ENCODE measurements at places on chromosomes 3 and 15.

DNA sequence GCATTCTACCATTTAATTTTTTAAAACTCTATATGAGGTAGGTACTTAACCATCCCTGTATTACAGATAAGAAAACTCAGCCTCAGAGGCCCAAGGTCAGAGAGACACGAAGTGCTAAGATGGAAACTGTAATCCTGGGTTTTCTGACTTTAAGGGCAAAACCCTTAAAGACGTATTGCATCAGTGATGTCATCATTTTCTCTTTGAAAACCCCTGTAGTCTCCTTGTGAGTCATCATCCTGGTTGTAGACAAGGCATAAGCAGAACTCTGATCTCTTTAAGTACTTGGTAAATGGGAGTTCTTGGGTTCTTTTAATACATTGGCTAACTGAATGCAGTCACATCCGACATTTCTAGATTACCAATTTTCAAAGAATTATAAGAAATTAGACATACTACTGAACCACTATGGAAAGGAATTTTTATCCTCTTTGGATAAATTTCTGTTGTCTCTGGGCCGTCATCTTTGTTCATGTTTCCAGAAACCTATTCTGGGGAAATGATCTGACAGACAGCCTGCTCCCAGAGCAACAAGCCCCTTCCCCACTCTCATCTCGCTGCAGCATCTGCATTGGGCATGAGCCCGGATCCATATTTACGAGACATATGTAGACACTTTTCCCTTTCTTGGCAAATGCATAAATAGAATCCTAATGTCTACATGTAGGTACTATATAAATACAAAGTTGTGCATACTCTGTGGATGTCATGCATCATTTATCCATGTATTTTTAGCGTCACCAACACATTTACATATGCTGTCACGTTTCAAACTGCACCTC, 48.7 kb upstream of the MDFIC2 start:
- no peak for DNase-seq

- no peak for DNase-seq
Measured at GRCh38 chr3:41630708-41631107, 331.2 kb downstream of the ULK4 start.

- DNase-seq = no peak
Measured at GRCh38 chr3:150068440-150069153, 97.9 kb upstream of the PFN2 start.

GRCh38 chr3:62371720-62372591, 1.4 kb downstream of the FEZF2 start:
- no peak for DNase-seq

GRCh38 chr15:42373274-42373673, 14.0 kb downstream of the CAPN3 start:
- DNase-seq = no peak

- no peak for DNase-seq
Measured at GRCh38 chr15:46343196-46343935, 708.5 kb downstream of the SQOR start.

- DNase-seq = no peak
Measured at GRCh38 chr3:100048248-100048647, 66.1 kb downstream of the FILIP1L start.

DNA sequence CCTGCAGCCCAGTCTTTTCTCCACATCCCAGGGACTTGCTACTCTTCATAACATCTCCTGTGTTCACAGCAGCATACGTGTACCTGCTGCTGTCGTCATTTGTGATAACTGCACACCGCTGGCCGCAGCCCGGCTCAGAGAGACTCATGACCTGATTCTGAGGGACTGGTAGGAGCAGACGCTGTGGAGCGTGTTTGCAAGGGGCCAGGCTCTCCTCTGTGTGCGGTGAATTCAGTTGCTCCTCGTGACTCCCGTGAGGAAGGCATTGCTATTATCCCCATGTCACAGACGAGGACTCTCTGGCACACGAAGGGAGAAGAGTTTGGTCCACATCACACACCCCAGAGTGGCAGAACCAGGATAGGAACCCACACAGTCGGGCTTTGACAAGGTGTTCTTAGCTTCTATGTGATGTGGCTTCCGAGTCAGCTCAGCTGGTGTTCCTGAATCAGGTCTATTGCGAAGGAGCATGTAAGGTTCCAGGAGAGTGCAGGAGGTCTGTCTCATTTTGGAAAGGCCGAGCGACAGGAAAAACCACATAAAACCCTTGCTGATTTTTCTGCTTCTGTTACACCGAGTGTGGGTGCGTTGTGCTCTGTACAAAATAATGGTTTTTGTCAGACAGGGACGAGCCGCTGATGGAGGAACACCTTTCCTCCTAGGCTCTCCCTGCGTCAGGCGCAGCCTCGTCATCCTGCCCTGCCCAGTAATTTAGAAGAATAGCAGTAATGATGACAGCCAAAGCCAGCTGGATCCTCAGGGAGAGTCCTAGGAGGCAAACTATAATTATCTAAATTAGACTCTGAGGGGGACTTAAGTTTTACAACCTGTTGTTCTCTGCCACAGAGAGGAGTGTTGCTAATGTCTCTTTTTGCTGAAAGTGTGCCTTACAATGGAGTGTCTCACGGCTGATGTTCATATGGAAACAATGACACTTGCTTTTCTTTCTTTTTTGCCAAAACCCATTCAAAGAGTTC, 157.5 kb upstream of the RGMA start:
- no peak for DNase-seq

- no peak for DNase-seq
Measured at GRCh38 chr3:126926684-126927400, 56.1 kb upstream of the PLXNA1 start.

DNA sequence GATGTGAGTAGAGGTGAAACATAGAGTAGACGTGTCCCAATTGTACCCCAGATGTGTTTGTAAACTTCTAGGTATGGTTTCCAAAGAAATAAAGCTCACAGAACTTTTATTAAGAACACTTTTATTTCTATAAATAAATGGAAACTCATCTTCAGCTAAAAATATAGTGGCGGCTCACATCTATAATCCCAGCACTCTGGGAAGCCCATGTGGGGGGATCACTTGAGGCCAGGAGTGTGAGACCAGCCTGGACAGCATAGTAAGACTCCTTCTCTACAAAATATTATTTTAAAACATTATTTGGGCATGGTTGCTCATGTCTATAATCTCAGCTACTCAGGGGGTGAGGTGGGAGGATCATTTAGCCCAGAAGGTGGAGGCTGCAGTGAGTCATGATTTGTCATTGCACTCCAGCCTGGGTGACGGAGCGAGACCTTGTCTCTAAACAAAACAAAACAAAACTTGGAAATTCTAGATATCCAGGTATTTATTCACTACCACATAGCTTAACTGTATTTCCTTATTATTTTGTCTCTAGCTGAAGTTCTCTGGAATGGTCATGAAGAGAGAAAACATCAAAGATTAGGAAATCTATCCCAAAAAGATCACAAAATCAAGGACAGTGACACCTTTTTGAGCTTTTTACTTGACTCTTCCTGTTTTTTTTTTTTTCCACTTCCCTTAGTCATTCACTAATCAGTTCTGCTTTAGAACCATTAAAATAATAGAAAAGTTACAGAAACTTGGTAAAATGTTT, 258.1 kb downstream of the TIGIT start:
- no peak for DNase-seq

DNA sequence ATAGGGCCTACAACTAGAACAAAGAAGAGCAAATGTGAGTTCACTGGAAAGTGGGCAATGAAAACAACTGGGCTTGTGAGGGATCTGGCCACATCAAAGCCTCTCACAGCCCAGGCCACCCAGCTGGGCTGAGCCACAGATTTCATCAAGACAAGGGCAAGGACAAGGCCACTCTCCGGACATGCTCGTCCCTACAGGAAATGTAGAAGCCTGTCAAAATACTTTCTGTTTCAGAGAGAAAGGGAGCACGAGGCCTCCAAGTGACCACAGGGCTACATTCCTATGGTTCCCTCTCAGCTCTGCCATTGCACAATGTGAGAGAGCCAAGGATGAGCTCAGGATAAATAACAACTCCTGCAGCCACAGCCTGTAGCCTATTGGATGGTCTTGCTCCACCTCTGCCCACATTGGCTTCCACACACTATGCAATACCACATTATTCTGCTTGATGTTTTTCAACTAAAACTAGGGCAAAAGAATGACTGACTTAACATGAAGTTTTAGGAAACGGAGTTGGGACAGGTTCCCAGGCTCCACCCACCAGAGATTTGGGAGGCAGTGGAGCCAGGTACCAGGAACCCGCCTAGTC, 12.1 kb downstream of the TBC1D2B start:
- DNase-seq = no peak

GRCh38 chr15:39513936-39514335, 66.9 kb upstream of the THBS1 start:
- no peak for DNase-seq

GRCh38 chr3:62252438-62253157, 120.8 kb downstream of the FEZF2 start:
- DNase-seq = no peak

Measured in muscle of back (tissue), 13 donors.